ENCODE measurements at places on chromosomes 2 and 18.

- peak; percentile 2 for DNase-seq
Measured at GRCh38 chr2:127674241-127675209, 805 bp downstream of the LIMS2 start.

DNA sequence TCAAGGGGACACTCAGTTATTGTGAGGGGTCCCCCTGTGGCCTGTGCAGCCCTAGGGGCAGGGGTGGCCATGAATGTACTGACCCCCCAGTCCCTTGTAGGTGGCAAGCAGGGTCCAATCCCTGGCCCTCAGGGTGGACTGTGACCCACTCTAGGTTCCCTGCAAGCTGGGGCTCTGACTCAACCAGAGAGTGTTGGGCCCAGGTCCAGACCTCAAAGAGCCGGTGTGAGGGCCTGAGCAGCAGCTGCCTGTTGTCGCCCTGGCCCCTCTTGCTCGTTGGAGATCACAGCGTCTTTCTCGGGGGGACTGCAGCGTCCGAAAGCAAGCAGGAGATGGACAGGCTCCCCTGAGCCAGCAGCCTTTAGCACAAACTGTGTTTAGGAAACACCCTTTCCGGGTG is 66.8 kb upstream of the ATG16L1 start:
- DNase-seq = no peak

GRCh38 chr2:48527226-48527885 is 2.6 kb upstream of the STON1 start:
- DNase-seq = no peak

- no peak for DNase-seq
Measured at GRCh38 chr18:24108641-24109040, 30.2 kb upstream of the CABYR start.

DNA sequence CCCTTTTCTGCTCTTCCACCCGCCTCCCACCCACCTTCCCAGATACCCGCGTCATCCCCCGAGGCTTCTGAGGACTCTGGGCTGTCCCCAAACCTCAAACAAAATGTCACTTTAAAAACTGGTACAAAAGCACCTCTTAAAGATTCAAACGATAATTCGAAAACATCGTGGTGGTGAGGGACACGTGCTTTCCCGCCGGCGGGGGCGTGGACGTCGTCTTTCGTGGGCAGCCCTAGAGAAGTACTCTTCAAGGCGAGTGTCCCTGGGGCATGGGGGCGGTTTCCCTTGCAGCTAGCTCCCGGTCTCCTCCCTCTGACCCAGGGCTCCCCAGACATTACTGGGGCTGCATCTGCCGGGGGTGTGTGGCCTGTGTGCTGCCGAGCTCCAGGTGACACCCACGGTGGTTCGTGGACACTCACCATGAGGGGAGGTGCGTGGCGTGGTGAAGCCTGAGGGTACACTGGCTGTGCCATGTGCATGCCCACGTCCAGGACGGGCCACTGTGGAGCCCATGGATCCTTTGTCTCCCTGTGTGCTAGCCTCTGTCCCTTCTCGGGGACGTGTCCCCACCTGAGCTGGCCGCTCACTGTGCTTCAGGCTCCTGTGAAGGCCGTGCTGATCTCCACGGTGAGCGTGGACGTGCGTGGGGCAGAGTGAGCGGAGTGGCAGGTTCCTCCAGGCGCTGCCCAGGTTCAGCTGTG is 117.8 kb downstream of the NFATC1 start:
- no peak for DNase-seq

DNA sequence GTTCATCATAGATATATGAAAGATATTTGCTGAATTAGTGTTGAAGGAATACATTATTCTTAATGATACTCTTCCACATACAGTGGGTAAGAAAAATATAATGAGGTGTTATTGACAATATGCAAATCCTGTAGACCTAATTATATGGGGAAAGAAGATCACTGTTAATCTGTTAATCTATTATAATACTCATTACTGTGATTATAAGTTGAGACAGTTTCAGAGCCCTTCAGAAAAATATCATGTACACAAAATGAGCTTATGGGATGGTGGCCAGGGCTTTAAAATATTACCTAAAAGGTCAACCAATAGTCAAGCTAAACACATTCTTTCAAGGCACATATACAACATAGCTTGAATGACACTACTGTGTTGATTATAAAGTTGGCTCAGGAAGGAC is 163.5 kb downstream of the NOL4 start:
- DNase-seq = no peak

DNA sequence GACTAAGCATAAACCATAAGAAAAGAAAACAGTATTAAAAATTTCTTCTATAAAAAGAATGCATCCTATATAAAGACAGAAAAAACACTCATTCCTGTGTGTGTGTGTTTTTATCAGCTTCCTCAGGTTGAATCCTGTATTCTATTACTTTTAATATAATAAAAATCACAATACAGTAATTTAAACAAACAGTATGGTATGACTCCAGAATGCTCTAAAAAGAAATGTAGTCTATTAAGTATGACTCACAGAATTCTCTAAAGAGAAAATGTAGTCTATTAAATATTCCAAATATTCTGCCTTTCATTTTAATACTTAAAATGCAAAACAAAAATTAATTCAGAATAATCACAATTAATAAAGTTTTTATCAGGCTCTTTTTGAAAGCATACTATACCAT is 19.8 kb downstream of the CCDC88A start:
- DNase-seq = no peak

GRCh38 chr18:27899893-27900292 is 277.0 kb downstream of the CDH2 start:
- DNase-seq = no peak
